ENCODE measurements at places on chromosomes 2 and 18.
A peak's percentile ranks its signal among the peaks of the same experiment; 100 is the strongest.

GRCh38 chr2:222837643-222838056 lies 23.2 kb upstream of the ACSL3 start:
- DNase-seq, result no peak

GRCh38 chr2:8520791-8521344 lies 161.0 kb upstream of the ID2 start:
- DNase-seq, result no peak

GRCh38 chr2:694906-695510 lies 17.8 kb upstream of the TMEM18 start:
- DNase-seq, result no peak

DNA sequence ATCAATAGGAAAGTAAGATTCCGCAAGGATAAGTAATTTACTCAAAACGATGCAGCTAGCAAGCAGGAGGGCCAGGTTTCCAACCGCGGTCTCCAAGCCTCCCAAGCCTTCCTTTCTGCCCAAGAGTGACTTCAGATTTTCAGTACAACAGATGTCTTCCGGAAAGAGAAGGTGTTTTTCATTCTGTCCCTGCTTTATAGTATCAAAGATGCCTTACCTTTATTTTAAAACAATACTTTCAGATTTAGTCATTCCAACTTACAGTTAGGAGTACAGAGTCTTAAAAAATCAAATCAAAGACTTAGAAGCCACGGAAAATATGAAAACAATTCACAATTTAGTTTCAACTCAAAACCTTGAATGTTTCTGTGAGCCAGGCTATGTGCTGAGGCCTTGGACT lies 43.6 kb downstream of the CYB5A start:
- DNase-seq, result no peak

DNA sequence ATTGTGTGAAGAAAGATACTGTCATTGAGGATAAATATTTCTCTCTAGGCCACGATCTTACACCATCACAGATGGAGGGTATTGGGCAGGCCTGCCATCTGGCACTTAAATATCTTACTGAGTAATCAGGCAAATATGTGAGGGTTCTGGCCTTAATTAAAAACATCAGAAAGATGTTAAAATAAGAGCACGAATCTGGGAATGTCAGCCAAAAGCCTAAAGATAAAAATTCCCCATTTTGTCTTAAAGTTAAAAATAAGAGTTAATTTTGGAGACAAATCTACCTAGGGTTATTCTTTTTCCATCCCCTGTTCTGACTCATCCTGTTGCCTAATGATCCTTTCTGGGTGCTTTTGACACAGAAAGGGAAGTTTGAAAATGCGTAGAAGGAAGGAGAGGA lies 121.0 kb downstream of the SUCLG1 start:
- no peak for DNase-seq

DNA sequence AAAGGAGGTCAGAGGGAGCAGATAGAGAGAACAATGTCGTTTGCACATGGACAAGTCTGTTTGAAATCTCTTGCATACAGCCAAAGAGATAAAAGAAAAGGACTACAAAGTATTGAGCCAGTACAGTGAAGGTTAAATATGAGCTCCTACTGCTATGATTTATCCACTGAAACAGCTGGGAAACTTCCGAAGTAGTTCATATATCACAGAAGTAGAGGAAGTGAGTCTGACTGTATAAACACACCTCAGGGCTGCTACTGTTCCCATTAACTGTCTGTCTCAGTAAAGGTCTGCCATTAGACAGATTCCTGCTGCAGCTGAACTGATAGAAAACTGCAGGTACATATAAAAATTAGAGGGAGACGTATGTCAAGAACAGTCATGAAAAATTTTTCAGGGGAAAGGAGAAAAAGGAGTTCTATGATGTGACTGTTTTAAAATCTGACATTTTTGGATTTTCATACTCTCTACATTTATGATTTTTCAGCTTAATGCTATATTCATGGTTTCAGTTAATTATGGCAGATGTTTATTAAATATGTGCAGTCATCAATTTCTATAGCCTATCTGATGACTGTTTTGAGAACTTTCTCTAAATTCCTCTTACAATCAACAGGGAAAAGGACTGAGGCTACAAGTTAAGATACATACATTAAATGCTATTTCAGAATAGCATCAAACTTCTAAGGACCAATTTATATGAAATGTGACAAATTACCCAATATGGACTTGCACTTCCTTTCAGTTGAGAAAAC lies 364.7 kb downstream of the ERBB4 start:
- DNase-seq, result no peak

GRCh38 chr2:221254299-221254698 lies 317.8 kb downstream of the EPHA4 start:
- no peak for DNase-seq

DNA sequence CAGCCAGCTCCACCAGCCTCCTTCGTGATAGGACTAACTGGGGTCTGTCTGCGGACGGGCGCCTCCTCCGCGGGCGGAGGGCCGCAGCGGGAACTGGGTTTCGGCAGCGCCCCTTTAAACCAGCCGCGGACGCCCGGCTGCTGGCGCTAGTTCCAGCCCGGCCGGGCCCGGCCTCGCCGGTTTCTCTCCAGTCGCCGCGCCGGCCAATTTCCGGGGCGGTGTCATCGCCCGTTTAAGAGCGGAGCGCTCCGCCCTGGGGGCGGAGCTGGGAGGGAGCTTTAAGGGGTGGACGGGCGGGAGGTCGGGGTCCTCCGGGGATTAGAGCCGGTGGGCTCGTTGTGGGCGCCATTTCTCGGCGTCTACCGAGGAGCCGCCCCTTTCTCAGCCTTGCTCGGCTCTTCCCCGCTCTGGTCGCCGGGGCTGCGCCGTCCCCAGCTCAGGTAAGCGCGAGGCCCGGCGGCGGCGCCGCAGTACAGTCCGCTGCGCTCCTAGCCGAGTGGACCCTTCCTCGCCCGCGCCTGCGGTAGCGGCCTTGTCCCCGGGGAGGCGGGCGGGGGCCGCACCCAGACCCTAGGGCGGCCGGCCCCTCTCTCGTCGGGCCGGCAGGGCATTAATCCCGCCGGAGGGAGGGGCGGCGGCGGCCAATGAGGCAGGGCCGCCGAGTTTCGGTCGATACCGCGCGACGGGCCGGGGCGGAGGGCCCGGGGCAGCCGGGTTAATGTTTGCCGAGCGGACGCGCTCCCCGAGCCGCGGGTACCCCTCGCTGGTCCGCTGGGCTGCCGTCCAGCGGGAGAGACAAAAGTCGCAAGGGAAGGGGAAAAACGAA lies at the start of gene EPB41L5:
EPB41L5 (plus strand) TSS at position 307 of the 826 bp plus-strand sequence. CDS start 6,008 bp downstream, outside the sequence.
- peak; percentile 85 for DNase-seq

GRCh38 chr18:23929362-23929930 lies 85.1 kb upstream of the TTC39C start:
- no peak for DNase-seq

DNA sequence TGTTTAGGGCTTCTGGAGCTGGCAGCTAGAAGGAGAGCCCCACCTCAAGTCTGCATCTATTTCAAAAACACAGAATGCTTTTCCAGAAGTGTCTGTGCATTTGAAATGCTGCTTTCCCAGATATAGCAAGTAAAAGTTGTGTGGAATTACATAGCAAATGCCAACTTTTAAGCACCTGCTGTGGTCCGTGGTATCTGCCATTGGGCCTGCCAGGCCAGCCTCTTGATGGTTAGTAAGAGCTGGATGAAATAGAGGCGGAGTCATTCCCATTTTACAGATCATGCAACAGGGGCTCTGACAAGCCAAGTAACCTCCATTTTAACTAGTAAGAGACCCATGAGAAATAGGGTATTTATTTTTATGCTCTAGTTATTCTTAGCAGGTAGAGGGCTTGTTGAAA lies 61.6 kb downstream of the MGAT5 start:
- no peak for DNase-seq

- no peak for DNase-seq
Measured at GRCh38 chr2:20934236-20934635, 109.6 kb downstream of the APOB start.

GRCh38 chr2:69933839-69934613 lies 19.1 kb downstream of the MXD1 start:
- DNase-seq, result no peak

- no peak for DNase-seq
Measured at GRCh38 chr2:221896505-221897151, 324.5 kb upstream of the EPHA4 start.

GRCh38 chr2:95240091-95240490 lies 32.8 kb downstream of the ZNF892 start:
- DNase-seq, result no peak

- DNase-seq, result no peak
Measured at GRCh38 chr2:189821953-189822748, 37.9 kb downstream of the PMS1 start.

DNA sequence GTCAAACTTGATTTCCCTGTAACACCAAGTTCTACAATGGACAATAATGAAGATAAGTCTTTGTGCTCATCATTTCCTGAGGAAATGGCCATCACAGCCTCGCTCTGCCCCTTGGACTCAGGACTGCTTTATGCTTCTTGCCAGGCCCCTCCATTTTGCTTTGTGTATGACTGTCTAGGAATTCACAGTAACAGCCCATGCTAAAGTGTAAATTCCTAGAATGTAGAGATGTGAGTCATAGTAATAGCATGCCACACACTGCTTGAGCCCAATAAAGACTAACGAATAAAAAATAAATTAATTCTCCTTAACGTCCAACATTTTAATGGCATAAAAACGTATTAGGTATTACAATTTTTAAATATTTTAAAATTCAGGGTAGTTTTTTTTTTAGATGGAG lies 226.5 kb downstream of the PID1 start:
- DNase-seq, result no peak

DNA sequence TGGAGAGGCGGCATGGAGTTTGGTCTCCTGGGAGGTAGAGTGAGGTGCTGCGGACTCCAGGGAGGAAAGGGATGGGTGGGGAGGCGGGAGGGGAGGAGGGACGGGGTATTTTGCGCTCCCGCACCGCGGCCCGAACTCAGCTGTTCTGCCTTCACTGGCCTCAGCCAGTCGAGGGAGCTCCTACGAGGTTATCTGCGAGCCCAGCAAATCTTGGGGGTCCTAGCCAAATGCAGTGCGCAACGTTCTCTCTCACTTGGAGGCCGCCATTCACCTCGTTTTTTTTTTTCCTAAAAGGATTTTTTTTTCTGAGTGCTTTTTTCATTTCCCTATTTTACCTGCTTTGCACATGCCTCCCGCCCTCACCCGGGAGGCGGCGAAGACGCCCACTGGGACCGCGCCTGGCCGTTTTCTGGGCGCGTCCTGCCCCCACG lies 877 bp upstream of the BCL2L11 start:
- no peak for DNase-seq

Measured in hematopoietic multipotent progenitor cell treated with erythropoietin and hydrocortisone succinate and interleukin-3 and kit ligand, for 8 days (in vitro differentiated cells).